ENCODE measurements at places on chromosomes 5 and 9. TPM values are rescaled to one million over a fixed set of nuclear protein-coding genes. Genes with fewer than 3 reads are reported as not detected.
A peak's percentile ranks its signal among the peaks of the same experiment; 100 is the strongest.

DNA sequence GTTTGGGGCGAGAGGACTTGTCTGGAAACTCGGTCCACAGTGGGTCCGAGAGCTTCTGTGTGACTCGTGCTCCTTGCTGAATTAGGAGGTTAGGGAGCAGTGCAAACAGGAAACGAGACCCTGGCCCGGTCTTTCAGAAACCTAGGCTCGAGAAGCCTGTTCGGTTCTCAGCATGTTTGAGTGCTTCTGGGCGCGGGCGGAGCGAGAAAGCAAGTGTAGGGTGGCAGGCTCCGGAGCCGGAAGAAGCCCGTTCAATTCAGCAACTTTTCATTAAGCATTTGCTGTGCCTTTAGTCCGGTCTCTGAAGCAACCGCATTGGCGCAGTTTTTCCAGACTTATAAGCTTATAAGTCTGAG is 547 bp downstream of the CLTA start:
- peak; percentile 35 for DNase-seq

GRCh38 chr9:135889564-135890189 is 17.7 kb downstream of the CAMSAP1 start:
- no peak for DNase-seq

GRCh38 chr5:34639852-34640626 is 16.1 kb upstream of the RAI14 start:
- DNase-seq: no peak

DNA sequence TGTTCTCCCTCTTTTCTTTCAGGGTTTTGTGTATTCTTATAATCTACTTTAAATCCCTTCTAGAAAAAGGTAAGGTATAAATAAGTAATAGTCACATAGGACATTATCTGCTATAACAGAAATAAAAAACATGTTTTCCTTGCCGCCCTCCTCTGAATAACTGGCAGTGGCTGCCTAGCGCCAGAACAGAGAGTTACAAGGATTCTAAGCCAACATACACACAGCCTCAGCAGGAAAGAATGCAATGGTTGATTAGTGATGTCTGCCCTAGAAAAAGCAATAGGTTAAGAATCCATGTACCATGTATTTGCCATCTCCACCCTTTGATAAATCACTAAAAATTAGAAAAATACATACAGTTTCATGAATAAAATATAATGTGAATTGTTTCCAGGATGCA is 4.9 kb downstream of the MED27 start:
- no peak for DNase-seq

- DNase-seq: no peak
These were observed 629.7 kb upstream of the ZNF608 start for GRCh38 chr5:125376059-125376641.

- no peak for DNase-seq
These were observed 35.4 kb upstream of the TGFBI start for GRCh38 chr5:135993335-135993879.

- DNase-seq: no peak
These were observed 402.5 kb upstream of the SLC24A2 start for GRCh38 chr9:20191228-20191840.

GRCh38 chr9:136950656-136951276 is 1.3 kb upstream of the LCN12 start:
- DNase-seq: no peak

DNA sequence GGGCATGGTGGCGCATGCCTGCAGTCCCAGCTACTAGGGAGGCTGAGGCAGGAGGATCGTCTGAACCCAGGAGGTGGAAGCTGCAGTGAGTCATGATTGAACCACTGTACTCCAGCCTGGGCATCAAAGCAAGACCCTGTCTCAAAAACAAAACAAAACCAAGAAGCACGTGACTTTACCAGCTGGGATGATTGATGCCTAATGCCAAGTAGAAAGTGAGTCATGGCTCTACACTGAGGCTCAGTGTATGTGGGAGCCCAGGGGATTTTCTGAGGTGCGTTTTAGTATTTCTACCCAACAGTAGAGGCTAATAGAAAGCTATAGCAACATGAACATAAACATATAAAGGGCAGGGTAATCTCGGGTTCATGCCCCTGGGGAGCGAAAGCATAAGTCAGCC is 13.9 kb upstream of the BRD3OS start:
- DNase-seq: no peak

GRCh38 chr5:145978171-145978570 is 41.8 kb downstream of the SH3RF2 start:
- no peak for DNase-seq

GRCh38 chr9:76465442-76466298 is 6.7 kb downstream of the GCNT1 start:
- DNase-seq: no peak

DNA sequence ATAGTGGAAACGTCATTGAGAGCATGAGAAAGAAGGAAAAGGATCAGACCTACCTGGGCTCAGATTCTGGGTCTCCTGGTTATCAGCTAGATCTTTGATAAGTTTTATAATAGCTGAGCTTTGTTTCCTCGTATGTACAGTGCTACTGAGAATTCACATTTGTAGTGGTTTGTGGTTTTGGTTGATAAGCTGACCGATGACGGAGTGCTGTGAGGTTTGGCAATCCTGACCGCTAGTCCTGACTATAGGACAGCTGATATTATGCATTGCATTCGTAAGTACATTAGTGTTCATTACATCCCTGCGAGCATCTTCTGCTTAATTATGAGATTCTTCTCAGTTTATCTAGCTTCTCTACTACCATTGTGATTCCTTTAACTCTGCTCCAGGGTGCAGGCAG is 190.7 kb upstream of the SLC27A6 start:
- DNase-seq: peak; percentile 31

DNA sequence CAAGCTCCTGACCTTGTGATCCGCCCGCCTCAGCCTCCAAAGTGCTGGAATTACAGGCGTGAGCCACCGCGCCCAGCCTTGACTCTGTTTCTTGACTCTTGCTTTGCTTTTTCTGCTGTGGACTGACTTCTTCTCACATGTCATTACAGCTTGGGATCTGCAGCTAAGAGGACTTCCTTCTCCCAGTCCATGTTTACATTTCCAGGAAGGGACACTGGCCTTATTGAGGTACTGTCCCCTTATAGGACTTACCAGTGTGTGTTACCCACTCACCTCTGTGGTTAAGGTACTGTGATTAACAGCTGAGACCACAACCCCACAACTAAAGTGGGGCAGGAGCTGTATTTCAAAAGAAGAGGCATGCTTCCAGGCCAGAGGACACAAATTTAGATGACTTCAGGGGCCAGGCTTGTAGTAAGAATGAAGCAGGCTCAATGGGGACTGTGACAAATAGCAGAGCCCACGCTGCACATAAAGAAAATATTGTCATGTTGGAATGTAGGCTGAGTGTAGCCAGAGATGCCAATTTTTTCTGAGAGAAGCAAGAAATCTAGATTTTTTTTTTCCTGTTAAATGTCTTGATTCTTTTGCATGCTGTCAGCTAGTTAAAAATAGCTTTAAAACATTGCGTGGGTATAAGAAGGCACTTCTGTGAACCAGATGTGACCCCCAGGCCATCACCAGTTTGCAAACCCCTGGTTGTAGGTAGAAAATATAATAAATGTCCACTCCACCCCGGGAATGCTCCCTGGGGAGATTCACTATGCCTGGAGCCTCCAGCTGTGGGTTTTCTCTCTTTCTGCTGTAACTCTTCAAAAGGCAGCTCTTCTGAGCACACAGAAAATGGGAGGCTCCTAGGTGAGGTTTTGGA is 75.0 kb downstream of the PTPDC1 start:
- peak; percentile 63 for DNase-seq

- DNase-seq: no peak
These were observed 222.7 kb upstream of the RASEF start for GRCh38 chr9:83285445-83286225.

- no peak for DNase-seq
These were observed 124.4 kb downstream of the TENT4A start for GRCh38 chr5:6837519-6838110.

DNA sequence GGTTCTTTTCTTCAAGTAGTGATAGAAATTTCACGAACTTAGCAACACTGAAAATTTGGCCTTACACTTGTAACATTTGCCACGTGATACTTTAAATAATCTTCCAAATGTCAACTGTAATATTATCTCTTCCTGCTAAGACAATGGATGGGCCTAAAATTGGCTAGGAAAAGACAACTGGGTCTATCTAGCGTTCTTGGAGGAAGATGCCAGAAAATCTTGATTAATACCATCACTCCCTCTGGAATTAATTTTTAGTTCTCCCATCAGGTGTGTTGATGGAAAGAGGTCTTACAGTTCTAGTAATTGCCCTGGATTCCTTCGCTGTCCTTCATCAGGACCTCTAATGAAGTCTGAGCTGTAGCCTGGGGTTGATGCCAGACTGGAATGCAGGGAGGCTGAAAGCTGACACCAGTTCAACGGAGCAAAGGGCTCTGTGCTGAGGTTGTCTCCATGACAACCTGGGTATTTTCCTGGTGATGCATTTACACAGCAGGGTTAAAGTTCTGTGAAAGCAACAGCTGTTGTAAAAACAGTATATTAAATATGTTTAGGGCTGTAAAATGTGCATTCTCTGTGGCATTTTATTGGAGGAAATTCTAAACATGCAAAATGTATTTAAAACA is 92.3 kb downstream of the GAS1 start:
- no peak for DNase-seq

GRCh38 chr9:97809666-97810344 is 43.2 kb upstream of the FOXE1 start:
- DNase-seq: no peak

- DNase-seq: peak; percentile 34
These were observed 151.2 kb upstream of the RUSC2 start for GRCh38 chr9:35338561-35339274.

DNA sequence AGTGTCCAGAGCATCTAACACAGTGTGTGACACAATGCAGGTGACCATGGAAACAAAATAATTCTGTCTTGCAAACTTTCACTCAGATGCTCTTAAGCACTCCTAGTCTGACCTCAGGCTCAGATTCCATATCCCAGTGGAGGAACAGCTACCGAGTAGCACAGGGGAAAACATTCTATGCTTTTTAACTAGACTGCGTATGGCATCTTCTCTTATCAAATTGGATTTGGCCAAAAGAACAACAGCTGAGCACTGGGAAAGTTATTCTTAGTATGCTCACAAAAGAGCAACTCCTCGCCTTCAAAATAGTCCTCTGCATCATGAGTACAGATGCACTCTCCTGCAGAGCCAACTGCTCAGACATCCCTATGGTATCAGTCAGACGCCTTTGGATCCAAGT is 528.2 kb upstream of the DAP start:
- no peak for DNase-seq

PTCH1 gene
- 53.3 TPM for total RNA-seq

CA9 gene
- 81.7 TPM for total RNA-seq

PDZD2 gene
- total RNA-seq: 8.9 TPM

OLFM1 gene
- total RNA-seq: 58.3 TPM

COL15A1 gene
- total RNA-seq: 26.3 TPM

SHOC1 gene
- not detected for total RNA-seq

FBXL7 gene
- total RNA-seq: 7.9 TPM

SETX gene
- total RNA-seq: 43.3 TPM

OR2S2 gene
- total RNA-seq: not detected

CMYA5 gene
- 6.4 TPM for total RNA-seq
